Activated CD8-positive, alpha-beta memory T cell treated with anti-CD3 and anti-CD28 coated beads, Interleukin-2, amount 10 ng/mL, durations not matched to agents 7 days and 5 days (primary cell): ENCODE measurements at places on chromosomes 5 and 9.

DNA sequence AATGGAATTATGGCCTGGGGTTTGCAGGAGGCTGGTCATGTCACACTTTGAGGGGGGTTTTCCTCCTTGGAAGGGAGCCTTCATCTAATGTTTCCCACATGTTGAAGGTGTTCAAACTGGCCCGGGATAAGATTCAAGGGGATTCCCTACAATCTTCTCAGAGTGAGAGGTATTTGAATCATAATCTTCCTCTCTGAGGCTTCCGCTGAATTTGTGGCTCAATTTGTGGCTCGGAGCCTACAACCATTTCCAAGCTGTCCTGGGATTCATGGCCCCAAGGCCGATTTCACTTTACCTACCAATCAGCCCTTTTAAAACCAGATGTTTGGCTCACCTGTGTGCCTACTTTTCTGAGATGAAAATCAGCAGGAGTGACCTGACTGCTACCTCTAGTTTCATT lies 3.9 kb downstream of the TNC start:
- H3K4me3 ChIP-seq = no peak overlapping the region
- H3K27ac ChIP-seq = no peak overlapping the region
- no peaks in the 10 kb centered on the region for H3K4me1 ChIP-seq
- H3K36me3 ChIP-seq = no peaks in the 10 kb centered on the region

GRCh38 chr9:100084734-100085133 lies 14.1 kb downstream of the ERP44 start:
- peaks cover 60% of the 10 kb centered on the region for H3K4me1 ChIP-seq
- H3K27me3 ChIP-seq = no peaks in the 10 kb centered on the region
- H3K36me3 ChIP-seq = peaks cover 3% of the 10 kb centered on the region
- H3K27ac ChIP-seq = no peak overlapping the region
- H3K4me3 ChIP-seq = no peak overlapping the region
- DNase-seq = no peak

GRCh38 chr9:65459756-65460320 lies 174.8 kb upstream of the FOXD4L5 start:
- H3K4me3 ChIP-seq = no peak overlapping the region
- H3K27ac ChIP-seq = no peak overlapping the region
- no peaks in the 10 kb centered on the region for H3K27me3 ChIP-seq
- DNase-seq = no peak
- no peaks in the 10 kb centered on the region for H3K4me1 ChIP-seq
- peaks cover 12% of the 10 kb centered on the region for H3K36me3 ChIP-seq

DNA sequence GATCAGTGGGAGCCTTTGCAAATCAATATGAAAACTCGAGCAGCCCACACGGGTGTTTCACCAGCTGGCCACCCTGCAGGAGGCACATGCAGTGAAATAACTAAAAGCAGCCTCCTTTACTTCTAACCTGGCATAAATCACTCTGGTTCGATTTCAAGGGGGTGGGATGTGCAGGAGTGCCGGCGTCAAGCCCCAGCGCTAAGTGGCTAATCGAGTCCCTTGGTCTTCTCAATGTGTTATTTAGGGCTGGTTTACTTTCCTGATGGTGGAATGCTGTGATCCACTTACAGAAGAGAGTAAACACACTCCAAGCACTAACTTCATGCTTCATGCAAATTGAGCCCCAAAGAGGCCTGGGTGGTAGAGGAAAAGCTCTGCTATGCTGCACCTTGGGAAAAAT lies 109.4 kb downstream of the TMEM174 start:
- peaks cover 41% of the 10 kb centered on the region for H3K27me3 ChIP-seq
- H3K4me1 ChIP-seq = no peaks in the 10 kb centered on the region
- H3K4me3 ChIP-seq = no peak overlapping the region

GRCh38 chr9:134223591-134224122 lies 59.3 kb upstream of the RNU6ATAC start:
- H3K27me3 ChIP-seq = no peaks in the 10 kb centered on the region
- H3K27ac ChIP-seq = no peak overlapping the region
- H3K36me3 ChIP-seq = no peaks in the 10 kb centered on the region
- no peak for DNase-seq

GRCh38 chr9:104971511-104971910 lies 43.6 kb upstream of the ABCA1 start:
- no peak overlapping the region for H3K27ac ChIP-seq
- DNase-seq = no peak
- H3K4me3 ChIP-seq = no peak overlapping the region
- peaks cover 9% of the 10 kb centered on the region for H3K4me1 ChIP-seq
- H3K36me3 ChIP-seq = no peaks in the 10 kb centered on the region

- H3K27me3 ChIP-seq = peaks cover 3% of the 10 kb centered on the region
- H3K27ac ChIP-seq = no peak overlapping the region
- no peak for DNase-seq
- H3K36me3 ChIP-seq = no peaks in the 10 kb centered on the region
Observed at GRCh38 chr5:146947181-146947941, 68.8 kb upstream of the PPP2R2B start.

DNA sequence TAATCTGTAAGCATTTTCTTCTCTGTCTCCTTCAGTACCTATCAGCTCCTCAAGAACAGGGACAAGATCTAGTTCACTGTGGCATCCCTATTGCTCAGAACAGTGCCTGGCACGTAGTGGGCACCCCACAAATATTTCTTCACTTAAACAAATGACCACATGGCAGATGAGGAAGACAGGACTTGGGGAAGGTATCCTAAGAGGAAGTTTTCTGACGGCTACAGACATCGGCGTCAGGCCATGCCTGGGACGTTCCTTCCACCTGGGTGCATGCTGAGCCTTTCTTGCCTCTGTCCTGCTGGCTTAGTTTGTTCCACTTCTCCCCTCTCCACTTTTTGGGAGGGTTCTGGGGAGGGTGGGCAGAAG lies 60.2 kb downstream of the NEURL1B start:
- no peak for DNase-seq
- H3K27ac ChIP-seq = no peak overlapping the region
- no peaks in the 10 kb centered on the region for H3K36me3 ChIP-seq
- H3K4me1 ChIP-seq = peaks cover 22% of the 10 kb centered on the region

- H3K27me3 ChIP-seq = no peaks in the 10 kb centered on the region
- no peak overlapping the region for H3K4me3 ChIP-seq
- H3K27ac ChIP-seq = no peak overlapping the region
- H3K36me3 ChIP-seq = no peaks in the 10 kb centered on the region
- H3K4me1 ChIP-seq = no peaks in the 10 kb centered on the region
- DNase-seq = no peak
Observed at GRCh38 chr9:8491563-8491962, 692.0 kb upstream of the DMAC1 start.

DNA sequence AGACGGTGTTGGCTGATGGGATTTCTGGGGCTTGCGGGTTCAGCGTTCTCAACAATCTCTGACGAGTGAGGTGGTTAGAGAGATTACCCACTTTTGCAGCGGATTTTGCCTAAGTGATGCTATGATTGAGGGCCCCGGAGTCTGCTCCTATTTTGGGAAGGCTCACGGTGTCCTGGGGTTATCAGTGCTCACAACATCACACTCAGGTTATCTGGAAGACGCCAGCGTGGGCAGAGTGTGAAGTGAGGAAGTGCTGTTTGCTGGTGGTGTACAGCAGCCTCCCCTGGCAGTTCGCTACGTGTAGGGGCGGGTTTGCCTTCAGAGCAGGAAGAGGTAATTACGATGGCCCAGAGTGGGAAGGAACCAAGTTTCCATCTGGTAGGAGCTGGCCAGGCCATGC lies 341.2 kb upstream of the IRX2 start:
- no peak overlapping the region for H3K27ac ChIP-seq
- DNase-seq = no peak
- no peaks in the 10 kb centered on the region for H3K27me3 ChIP-seq
- no peaks in the 10 kb centered on the region for H3K4me1 ChIP-seq
- no peaks in the 10 kb centered on the region for H3K36me3 ChIP-seq
- no peak overlapping the region for H3K4me3 ChIP-seq

DNA sequence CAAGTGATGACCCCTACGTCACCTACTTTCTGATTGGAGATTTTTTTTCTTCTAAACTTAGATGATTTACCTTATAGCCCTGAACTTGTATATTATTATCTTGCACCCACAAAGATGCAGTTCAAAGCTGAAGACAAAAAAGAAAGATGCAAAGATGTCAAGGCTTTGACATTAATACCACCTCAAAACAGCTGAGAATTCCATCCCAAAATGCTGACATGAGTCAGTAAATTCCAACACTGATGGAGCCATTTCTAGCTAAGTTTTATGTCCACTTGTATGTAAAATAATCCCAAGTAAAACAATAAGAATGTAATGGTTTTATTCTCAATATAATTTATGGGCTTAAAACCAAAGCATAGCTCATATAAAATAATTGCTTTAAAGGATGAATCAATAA lies 91.5 kb upstream of the CDH9 start:
- no peak overlapping the region for H3K27ac ChIP-seq
- no peaks in the 10 kb centered on the region for H3K27me3 ChIP-seq
- no peaks in the 10 kb centered on the region for H3K4me1 ChIP-seq
- no peak for DNase-seq
